ENCODE measurements at places on chromosomes 3 and 15.
A peak's percentile ranks its signal among the peaks of the same experiment; 100 is the strongest.

DNA sequence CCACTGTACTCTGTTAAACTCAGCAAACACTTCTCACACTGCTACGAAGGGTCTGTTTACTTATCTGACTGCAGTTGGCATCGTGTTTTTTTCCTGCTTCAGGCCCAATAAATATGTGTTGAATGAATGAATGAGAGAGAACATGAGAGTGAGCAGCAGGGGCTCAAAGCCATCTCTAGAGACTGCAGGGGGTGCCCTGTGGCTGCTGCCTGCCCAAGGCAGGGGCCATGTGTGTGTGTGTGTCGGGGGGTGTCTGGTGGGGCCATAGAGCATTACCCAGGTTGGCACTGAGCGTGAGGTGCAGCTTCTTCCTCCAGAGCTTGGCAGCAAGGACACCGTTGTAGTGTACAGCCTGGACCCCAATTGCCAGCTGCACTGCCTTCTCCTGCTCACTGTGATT is 14.8 kb downstream of the EPB42 start:
- no peak for DNase-seq

GRCh38 chr3:33860373-33861050 is 62.1 kb downstream of the PDCD6IP start:
- DNase-seq = no peak

GRCh38 chr3:129581623-129582022 is 24.9 kb downstream of the PLXND1 start:
- DNase-seq = no peak

- no peak for DNase-seq
Measured at GRCh38 chr3:160613661-160614060, 48.3 kb upstream of the KPNA4 start.

DNA sequence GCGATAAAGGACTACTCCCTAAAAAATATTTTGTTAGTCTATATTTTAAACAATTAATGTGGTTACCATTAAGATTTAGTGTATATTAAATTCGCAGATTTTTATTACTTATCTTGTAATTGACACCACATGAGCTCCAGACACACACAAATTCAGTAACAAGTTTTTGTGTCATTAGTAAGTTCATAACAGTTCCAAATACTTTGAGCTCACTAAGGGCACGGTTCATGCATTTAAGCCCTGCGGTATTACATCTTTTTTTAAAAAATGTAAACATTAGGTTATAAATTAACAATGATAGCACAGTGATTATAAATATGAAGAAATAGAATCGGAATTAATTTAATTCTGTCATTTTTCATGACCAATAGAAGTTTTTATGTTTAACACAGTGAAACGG is 317.3 kb downstream of the ZNF385D start:
- DNase-seq = peak; percentile 57

- DNase-seq = no peak
Measured at GRCh38 chr3:177251755-177252154, 54.5 kb upstream of the TBL1XR1 start.

DNA sequence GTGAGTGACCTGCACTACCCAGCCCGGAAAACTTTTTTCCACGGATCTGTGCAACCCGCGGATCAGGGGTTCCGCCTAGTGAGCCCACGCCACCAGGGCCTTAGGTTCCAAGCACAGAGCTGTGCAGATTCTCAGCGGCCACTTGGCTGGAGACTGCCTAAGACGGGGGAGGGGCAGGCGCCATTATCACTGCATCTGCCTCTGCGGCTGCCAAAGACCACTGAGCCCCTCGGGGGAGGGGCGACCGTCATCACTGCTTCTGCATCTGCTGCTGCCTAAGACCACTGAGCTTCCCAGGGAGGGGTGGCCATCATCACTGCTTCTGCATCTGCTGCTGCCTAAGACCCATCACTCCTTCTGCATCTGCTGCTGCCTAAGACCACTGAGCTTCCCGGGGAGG is 460.2 kb downstream of the OCA2 start:
- DNase-seq = no peak

- no peak for DNase-seq
Measured at GRCh38 chr3:130779031-130779430, 32.4 kb upstream of the PIK3R4 start.

- peak; percentile 86 for DNase-seq
Measured at GRCh38 chr3:150370122-150370602, 37.9 kb upstream of the TSC22D2 start.

DNA sequence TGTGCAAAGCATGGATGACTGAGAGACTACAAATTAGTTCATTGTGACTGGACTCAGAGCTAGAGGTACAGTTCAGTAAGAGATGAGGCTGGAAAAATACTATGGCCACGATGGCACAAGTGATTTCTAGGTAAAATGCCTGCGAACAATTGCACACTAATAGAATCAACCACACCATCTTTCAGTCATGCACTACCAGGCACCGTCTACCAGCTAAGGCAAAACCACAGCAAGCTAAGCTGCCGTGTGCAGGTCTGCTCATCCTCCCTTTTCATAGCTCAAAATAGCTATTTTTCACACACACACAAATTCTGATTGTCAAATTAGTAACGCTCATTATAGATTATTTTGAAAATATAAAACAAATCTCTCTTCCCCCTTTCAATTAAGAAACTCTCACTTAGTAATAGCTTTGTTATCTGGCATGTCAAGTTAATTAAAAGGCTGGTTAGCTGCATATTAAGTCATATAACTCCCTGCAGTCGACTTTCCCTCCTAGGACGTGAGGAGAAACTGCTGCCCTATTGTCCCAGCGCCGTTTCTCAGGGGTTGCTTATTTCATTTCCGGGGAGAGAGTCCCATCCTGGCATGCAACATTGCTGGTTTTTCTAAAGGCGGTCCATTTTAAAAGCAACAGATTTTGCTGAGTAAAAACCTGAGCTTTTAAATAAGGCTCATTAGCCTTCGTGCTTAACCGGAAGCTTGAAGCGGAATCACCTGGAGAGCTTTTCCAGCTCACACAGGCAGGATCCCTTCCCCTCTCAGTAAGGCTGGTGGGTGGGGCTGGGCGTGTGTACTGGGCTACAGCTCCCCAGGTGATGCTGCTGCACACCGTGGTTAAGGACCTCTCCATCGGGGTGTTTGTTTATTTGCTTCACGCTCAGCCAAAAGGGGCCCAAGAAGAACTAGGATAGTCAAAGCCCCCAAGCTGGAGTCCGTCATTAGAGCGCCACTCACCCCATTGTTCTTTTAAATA is 16.9 kb upstream of the MEX3B start:
- no peak for DNase-seq

GRCh38 chr15:49438962-49439631 is 16.1 kb downstream of the FGF7 start:
- peak; percentile 36 for DNase-seq

- no peak for DNase-seq
Measured at GRCh38 chr3:38644662-38645053, 4.8 kb downstream of the SCN5A start.

DNA sequence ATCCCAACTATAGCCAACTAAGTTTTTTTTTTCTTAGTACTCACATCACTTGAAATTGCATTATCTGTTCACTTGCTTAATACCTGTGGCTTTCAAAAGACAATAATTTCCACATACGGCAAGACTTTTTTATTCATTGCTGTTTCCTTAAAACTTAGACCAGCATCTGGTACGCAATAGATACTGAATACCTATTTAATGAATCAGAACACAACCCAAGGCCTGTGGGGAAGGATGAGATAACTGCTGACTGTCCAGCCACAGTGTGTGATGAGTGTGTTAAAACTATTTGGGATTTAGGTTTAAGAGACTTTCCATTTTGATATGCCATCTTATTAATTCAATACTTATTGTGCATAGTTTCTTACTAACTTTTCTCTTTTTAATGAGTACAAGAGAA is 988.7 kb downstream of the NTRK3 start:
- no peak for DNase-seq

GRCh38 chr3:20861454-20861853 is 675.4 kb upstream of the SGO1 start:
- DNase-seq = no peak

GRCh38 chr15:65372787-65373067 is 5.1 kb downstream of the IGDCC3 start:
- no peak for DNase-seq

DNA sequence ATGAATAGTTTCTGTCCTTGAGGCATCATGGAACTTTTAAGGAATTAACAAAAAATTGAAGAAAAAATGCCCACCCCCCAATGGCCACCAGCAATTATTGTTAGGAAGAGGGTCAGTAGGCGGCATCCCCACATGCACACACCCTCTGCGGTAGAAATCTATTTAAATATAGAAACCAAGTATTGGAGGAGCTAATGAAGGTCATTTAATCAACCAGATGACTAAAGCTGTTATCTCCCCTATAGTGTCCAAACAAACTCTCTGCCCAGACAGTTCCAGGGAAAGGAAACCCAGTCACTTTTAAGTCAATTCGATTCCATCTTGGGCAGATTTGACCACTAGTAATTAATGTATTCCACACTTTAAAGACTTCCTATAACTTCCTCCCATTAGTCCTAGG is 47.1 kb downstream of the DGKG start:
- DNase-seq = no peak

- DNase-seq = no peak
Measured at GRCh38 chr15:42080919-42081830, 13.2 kb downstream of the PLA2G4D start.

DNA sequence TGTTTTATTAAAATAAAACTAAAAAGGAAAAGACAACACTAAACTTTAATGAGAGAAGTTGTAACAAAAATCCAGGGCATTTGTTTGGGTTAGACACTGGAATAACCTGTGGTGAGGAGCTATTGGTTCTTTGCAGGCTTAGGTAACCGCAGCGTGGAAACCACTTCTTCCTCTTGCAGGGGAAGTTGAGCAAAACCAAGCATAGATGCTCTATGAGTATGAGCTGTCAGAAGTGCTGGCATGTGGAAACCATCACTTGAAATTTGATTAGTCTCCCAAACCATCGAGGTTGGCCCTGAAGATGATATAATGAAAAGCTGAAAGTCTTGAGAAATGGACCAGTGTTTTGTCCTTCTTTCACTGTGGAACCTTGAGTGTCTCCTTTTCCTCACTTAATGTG is 127.1 kb upstream of the RBMS3 start:
- no peak for DNase-seq

GRCh38 chr3:197305854-197306253 is 7.4 kb upstream of the DLG1 start:
- DNase-seq = no peak

DNA sequence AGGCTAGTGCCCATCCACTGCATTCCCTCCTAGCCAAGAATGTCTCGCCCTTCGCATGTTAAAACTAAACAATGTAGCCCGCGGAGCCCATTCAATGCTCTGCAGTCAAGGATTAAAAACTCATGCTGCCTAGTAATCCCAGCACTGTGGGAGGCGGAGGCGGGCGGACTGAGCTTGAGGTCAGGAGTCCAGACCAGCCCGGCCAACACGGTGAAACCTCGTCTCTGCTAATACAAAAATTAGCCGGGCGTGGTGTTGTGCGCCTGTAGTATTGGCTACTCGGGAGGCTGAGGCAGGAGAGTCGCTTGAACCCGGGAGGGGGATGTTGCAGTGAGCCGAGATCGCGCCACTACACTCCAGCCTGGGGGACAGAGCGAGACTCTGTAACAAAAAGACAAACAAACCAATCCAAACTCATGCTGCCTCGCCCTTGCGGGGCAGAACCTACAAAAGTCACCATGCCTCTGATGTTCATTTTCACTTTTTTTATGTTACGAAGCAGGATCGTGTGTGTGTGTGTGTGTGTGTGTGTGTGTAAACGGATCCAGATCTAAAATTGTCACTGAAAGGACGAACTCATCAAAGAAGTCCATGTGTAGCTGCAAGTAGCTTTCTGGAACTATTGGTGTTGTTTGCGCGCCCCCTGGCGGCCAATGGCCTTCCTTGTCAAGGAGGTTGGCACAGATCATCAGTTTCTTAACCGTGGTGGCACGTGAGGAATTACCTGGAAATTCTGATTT is 54.8 kb upstream of the SPESP1 start:
- DNase-seq = peak; percentile 82

GRCh38 chr3:185423178-185423577 is 60.2 kb downstream of the MAP3K13 start:
- no peak for DNase-seq

DNA sequence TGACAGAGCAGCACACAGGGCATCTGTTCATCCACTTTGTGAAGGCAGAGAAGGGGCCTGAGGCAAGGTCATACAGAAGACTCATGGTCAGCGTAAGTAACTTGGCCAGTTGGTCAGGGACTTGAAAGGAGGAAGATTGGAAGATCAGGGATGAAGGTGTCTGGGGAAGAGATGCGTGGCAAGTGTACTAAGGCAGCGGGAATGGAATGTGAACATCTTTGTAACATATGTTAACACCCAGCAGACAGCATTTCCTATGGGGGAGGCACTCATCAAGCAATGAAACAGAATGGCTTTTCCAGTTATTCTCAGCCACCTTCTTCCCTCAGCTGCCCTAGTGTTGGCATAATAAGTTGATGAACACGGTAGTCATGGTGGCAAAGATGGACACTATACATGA is 7.8 kb upstream of the RFC4 start:
- DNase-seq = peak; percentile 22

DNA sequence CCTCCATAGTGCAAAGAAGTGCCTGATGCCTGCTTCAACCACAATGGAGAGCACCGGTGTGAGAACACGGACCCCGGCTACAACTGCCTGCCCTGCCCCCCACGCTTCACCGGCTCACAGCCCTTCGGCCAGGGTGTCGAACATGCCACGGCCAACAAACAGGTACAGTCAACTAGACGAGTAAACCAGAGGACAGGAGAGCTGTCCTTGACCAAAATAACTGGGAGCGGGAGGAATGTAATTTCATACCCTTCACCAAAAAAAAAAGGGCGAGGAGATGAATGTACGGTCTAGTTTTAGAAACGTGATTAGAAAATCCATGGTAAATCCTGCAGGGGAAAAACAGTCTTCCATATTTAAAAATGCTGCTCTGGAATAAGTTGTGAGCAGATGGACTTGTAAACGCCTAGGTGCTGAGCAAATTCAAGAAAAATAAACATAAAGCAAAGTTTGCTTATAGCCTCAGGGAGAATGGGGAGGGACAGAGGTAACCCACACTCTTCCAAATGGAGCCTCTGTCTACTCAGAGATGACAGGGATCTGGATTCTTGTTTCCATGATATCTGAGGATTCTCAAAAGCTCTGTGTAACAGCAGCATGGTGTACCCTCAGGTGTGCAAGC is 8.4 kb downstream of the THBS1 start:
- no peak for DNase-seq

GRCh38 chr3:14143271-14144225 is 18.7 kb downstream of the TMEM43 start:
- DNase-seq = peak; percentile 53

GRCh38 chr3:99523431-99524127 is 114.8 kb upstream of the COL8A1 start:
- DNase-seq = no peak

- DNase-seq = no peak
Measured at GRCh38 chr3:189534531-189534930, 96.7 kb upstream of the TP63 start.
